Breast epithelium (tissue), 4 donors: ENCODE measurements at places on chromosomes 2 and 18.

DNA sequence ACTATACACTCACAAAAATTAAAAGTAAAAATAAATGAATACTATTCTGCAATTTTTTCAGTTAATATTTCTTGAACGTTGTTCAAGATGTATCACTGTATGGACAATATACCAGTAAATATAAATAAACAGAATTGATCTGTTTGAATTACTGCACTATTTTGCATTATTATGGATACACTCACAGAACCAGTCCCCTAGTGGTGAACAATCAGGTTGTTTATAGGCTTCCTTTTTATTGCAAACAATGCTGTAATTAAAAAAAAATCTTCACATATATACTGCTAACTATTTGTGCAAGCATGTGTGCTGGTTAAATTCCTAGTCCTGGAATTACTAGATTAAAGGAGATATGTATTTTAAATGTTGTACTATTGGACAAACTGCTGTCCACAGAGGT is 306.0 kb downstream of the FBXO15 start:
- H3K27ac ChIP-seq: no peak overlapping the region
- H3K36me3 ChIP-seq: no peaks in the 10 kb centered on the region
- DNase-seq: no peak
- H3K4me3 ChIP-seq: no peak overlapping the region

- H3K4me3 ChIP-seq: no peak overlapping the region
- no peaks in the 10 kb centered on the region for H3K4me1 ChIP-seq
- H3K27ac ChIP-seq: peak overlapping the region; percentile 51
- DNase-seq: no peak
- H3K36me3 ChIP-seq: no peaks in the 10 kb centered on the region
These were observed 116.0 kb downstream of the PLA2R1 start for GRCh38 chr2:159946326-159946999.

- DNase-seq: no peak
- no peak overlapping the region for H3K4me3 ChIP-seq
- no peaks in the 10 kb centered on the region for H3K27me3 ChIP-seq
These were observed 74.0 kb downstream of the SUMO1 start for GRCh38 chr2:202164411-202164810.

DNA sequence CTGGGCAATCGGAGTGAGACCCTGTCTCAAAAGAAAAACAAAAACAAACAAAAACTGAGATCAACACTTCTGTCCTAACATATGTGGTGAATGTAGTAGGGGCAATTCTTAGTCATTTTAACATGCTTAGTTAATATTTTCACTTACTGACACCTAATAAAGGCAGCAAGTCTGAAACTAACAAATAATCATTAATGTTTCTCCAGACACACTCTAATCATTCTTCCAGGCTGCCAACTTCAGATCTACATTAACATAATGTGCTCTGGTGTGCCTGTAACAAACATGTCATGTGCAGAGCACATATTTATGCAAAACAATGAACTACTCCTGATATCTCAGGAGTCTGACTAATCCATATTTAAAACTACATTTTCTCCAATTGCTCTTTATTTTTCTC is 6.0 kb downstream of the KRCC1 start:
- no peak overlapping the region for H3K27ac ChIP-seq
- peaks cover 4% of the 10 kb centered on the region for H3K4me1 ChIP-seq
- no peaks in the 10 kb centered on the region for H3K27me3 ChIP-seq
- no peak for DNase-seq
- H3K4me3 ChIP-seq: no peak overlapping the region

- no peak overlapping the region for H3K27ac ChIP-seq
- H3K27me3 ChIP-seq: no peaks in the 10 kb centered on the region
- no peaks in the 10 kb centered on the region for H3K4me1 ChIP-seq
- no peak for DNase-seq
- no peak overlapping the region for H3K4me3 ChIP-seq
These were observed 698.0 kb downstream of the TDRD15 start for GRCh38 chr2:21821672-21822227.

DNA sequence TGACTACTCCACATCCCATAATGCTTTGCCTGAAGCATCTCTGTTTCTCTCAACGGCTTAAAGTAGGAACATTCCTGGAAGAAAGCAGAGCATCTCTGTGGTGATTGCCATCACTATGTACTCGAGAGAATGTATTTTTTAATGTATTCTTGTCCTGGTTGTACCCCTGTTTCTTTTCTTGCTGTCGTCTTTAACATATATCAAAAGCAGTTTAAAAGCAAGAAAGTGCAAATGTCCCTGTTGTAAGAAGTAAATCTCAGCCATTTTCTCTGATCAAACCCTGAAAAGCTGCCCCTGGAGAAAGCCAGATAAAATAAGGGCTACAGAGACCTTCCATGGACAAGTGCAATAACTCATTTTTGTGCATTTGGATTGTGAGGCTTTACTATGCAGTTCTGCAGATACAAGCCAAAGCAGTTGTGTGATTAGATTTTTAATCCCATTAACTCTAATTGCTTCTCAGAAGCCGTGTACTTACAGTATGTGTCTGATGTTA is 70.8 kb downstream of the XIRP2 start:
- H3K4me1 ChIP-seq: no peaks in the 10 kb centered on the region
- no peak overlapping the region for H3K4me3 ChIP-seq
- no peaks in the 10 kb centered on the region for H3K27me3 ChIP-seq
- no peak for DNase-seq

- H3K4me3 ChIP-seq: no peak overlapping the region
- H3K4me1 ChIP-seq: no peaks in the 10 kb centered on the region
- H3K27ac ChIP-seq: no peak overlapping the region
- no peaks in the 10 kb centered on the region for H3K27me3 ChIP-seq
These were observed 53.9 kb upstream of the DNER start for GRCh38 chr2:229768235-229768634.

- no peak overlapping the region for H3K4me3 ChIP-seq
- H3K27me3 ChIP-seq: no peaks in the 10 kb centered on the region
- DNase-seq: no peak
- no peaks in the 10 kb centered on the region for H3K4me1 ChIP-seq
- no peak overlapping the region for H3K27ac ChIP-seq
These were observed 212.4 kb downstream of the RPIA start for GRCh38 chr2:88903749-88904353.

GRCh38 chr2:181613241-181613640 is 43.7 kb downstream of the CERKL start:
- H3K4me1 ChIP-seq: no peaks in the 10 kb centered on the region
- no peak overlapping the region for H3K4me3 ChIP-seq
- no peak for DNase-seq
- no peaks in the 10 kb centered on the region for H3K36me3 ChIP-seq

GRCh38 chr2:25301453-25302352 is 40.0 kb downstream of the DNMT3A start:
- no peak overlapping the region for H3K4me3 ChIP-seq
- no peaks in the 10 kb centered on the region for H3K36me3 ChIP-seq
- no peaks in the 10 kb centered on the region for H3K27me3 ChIP-seq
- no peak for DNase-seq
- no peaks in the 10 kb centered on the region for H3K4me1 ChIP-seq
- H3K27ac ChIP-seq: no peak overlapping the region

- no peaks in the 10 kb centered on the region for H3K4me1 ChIP-seq
- no peak overlapping the region for H3K4me3 ChIP-seq
- no peaks in the 10 kb centered on the region for H3K27me3 ChIP-seq
- no peaks in the 10 kb centered on the region for H3K36me3 ChIP-seq
- no peak for DNase-seq
These were observed 273.8 kb upstream of the LYPD1 start for GRCh38 chr2:132943829-132944228.

- H3K4me3 ChIP-seq: no peak overlapping the region
- no peaks in the 10 kb centered on the region for H3K27me3 ChIP-seq
- H3K36me3 ChIP-seq: no peaks in the 10 kb centered on the region
- no peaks in the 10 kb centered on the region for H3K4me1 ChIP-seq
These were observed 30.5 kb downstream of the LRP1B start for GRCh38 chr2:142100139-142100873.

DNA sequence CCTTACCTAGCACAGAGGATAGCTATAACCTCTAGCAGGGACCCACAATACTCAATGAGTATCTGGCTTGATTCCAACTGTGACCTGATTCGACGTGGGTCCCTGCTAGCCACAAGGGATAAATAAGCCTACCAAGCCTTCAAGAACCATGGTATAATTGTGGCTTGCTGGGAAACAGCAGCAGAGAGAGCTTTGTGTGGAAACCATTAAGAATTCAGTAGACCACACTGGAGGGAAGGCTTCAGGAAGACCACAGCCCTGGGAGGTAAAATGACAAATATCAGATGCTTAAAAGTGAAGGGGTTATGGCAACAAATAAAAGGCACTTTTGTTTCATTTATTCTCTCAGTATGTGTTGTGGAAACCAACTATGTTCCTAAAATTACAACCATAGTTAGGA is 82.6 kb upstream of the WIPF1 start:
- no peak overlapping the region for H3K4me3 ChIP-seq
- no peak overlapping the region for H3K27ac ChIP-seq
- H3K36me3 ChIP-seq: no peaks in the 10 kb centered on the region
- no peak for DNase-seq

GRCh38 chr2:202508686-202509085 is 126.1 kb upstream of the FAM117B start:
- H3K4me3 ChIP-seq: no peak overlapping the region
- H3K27ac ChIP-seq: no peak overlapping the region
- DNase-seq: no peak
- H3K27me3 ChIP-seq: no peaks in the 10 kb centered on the region
- no peaks in the 10 kb centered on the region for H3K36me3 ChIP-seq

DNA sequence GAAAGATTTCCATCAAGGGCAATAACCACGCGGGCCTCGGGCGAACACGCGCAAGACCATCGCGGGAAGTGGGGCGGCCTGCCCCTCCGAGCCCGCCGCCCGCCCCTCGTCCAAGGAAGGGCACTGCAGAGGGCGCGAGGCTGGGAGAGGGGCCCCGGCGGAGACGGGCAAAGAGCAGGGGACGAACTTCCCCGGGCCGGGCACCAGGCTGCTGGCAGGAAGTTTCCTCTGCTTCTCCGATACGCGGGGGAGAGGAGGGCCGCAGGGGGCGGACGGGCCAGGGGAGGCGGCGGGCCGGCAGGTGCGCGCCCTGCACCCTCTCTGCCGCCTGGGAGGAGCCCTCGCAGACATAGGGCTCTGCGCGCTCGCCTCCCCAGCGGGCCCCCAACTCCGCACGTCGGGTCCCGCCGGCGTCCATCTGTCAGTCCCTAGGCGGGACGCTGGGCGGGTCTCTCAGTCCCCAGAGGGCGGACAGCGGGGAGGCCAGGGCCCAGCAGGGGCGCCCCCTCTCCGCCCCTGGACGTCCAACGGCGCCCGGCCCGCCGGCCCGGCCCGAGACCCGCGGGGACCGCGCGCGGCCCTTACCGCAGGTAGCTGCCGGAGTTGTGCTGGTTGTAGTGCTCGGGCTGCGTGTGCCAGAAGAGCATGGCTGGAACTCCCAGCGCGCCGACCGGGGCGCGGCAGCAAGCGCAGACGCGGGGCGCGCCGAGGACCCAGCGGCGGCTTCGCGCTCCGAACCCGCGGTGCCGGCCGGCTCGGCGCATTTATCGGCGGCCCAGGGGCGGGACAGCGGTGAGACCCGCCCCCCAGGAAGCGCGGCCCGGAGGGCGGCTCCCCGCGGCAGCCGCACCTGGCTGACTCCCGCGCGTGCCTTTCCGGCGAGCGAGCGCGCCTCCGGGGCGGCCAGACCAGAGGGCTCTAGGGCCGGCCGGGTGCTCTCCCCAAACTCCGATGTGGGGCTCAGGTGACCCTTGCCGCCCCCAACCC is at the start of gene TFCP2L1:
Gene TFCP2L1 (minus strand): TSS at position 740 of the 987 bp plus-strand sequence. CDS start 93 bp downstream, at position 647.
- no peaks in the 10 kb centered on the region for H3K27me3 ChIP-seq
- H3K36me3 ChIP-seq: no peaks in the 10 kb centered on the region
- H3K4me3 ChIP-seq: peak within 1 kb of the TSS; percentile 45
- DNase-seq: peak; percentile 63

- H3K27me3 ChIP-seq: no peaks in the 10 kb centered on the region
- no peaks in the 10 kb centered on the region for H3K4me1 ChIP-seq
- DNase-seq: no peak
- no peak overlapping the region for H3K4me3 ChIP-seq
These were observed 15.0 kb downstream of the TPGS2 start for GRCh38 chr18:36813824-36814223.

DNA sequence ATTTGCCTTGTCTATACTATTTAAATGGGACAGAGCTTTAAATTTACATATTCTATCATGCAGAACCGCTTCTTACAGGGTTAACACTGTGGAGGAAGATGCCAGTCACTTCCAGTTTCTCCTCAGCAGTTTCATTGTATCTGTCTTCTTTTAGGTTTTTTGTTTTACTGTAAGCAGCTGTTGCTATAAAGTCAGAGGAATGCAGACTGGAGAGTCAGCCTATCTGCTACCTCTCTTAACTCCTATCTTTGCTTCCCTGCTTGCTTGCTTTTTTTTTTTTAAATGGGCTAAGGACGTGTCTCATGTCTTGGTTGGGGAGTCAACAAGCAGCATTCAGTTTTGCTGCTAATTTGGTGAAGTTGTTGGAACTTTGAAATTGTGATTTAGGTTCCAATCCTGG is 8.9 kb downstream of the EPC2 start:
- H3K4me1 ChIP-seq: no peaks in the 10 kb centered on the region
- DNase-seq: no peak
- H3K27ac ChIP-seq: no peak overlapping the region
- H3K4me3 ChIP-seq: no peak overlapping the region
- H3K36me3 ChIP-seq: no peaks in the 10 kb centered on the region
- no peaks in the 10 kb centered on the region for H3K27me3 ChIP-seq

DNA sequence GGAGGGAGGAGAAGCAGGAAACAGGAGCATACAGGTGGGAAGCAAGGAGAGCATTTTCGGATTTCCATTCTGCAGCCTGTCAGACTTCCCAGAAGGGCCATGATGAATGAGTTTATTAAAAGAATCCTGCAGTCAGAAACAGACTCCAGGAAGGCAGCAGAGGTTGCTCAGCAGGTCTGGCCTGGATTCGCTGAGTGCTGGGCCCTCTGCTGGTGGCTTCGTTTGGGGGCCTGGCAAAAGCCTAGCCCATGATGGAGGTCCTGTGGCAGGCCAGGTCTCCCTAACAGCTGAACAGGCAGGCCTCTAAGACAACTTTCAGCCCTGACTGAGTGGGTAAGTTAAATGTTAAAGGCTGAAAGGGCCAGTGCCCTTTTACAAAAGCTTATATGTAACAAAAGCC is 108.2 kb upstream of the CAPN13 start:
- H3K27ac ChIP-seq: no peak overlapping the region
- no peaks in the 10 kb centered on the region for H3K36me3 ChIP-seq
- no peak overlapping the region for H3K4me3 ChIP-seq
- no peaks in the 10 kb centered on the region for H3K27me3 ChIP-seq
- DNase-seq: no peak

GRCh38 chr2:188808947-188809355 is 165.2 kb upstream of the COL3A1 start:
- DNase-seq: no peak
- no peaks in the 10 kb centered on the region for H3K4me1 ChIP-seq
- no peak overlapping the region for H3K27ac ChIP-seq
- H3K27me3 ChIP-seq: no peaks in the 10 kb centered on the region
- no peaks in the 10 kb centered on the region for H3K36me3 ChIP-seq
